ENCODE measurements at places on chromosomes 13 and 19. TPM values are rescaled to one million over a fixed set of nuclear protein-coding genes. Genes with fewer than 3 reads are reported as not detected.

- no peak overlapping the region for H3K27ac ChIP-seq
- H3K36me3 ChIP-seq: no peaks in the 10 kb centered on the region
- H3K27me3 ChIP-seq: no peaks in the 10 kb centered on the region
- peaks cover 4% of the 10 kb centered on the region for H3K4me1 ChIP-seq
- no peak overlapping the region for H3K4me3 ChIP-seq
Observed at GRCh38 chr19:1424192-1424955, 13.8 kb upstream of the RPS15 start.

DNA sequence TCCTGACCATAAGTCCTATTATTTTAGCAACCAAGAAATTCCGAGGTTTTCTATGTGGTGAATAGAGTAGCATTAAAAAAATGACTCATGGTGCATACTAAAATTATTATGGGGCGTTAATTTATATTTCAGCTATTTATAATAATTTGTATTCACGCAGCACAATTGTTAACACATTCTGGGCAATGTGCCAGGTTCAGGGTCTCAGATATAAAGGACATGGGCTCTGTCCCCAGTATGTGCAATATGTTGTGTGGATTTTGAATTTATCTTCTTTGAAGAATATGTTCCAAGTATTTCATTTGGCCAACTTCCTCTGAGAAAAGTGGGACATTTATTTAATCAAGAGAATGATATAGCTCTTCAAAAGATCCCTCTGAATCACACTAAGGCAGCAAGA lies 1434.7 kb upstream of the PRR20A start:
- H3K36me3 ChIP-seq: no peaks in the 10 kb centered on the region
- no peak overlapping the region for H3K4me3 ChIP-seq
- H3K27ac ChIP-seq: no peak overlapping the region
- H3K27me3 ChIP-seq: no peaks in the 10 kb centered on the region

Gene ZNF784
- total RNA-seq: 15.8 TPM

GRCh38 chr19:1232652-1233072 lies 5.1 kb downstream of the CBARP start:
- DNase-seq: peak; percentile 66
- peaks cover 10% of the 10 kb centered on the region for H3K36me3 ChIP-seq
- H3K27me3 ChIP-seq: no peaks in the 10 kb centered on the region
- no peak overlapping the region for H3K4me3 ChIP-seq

Gene PSG11
- not detected for total RNA-seq

DNA sequence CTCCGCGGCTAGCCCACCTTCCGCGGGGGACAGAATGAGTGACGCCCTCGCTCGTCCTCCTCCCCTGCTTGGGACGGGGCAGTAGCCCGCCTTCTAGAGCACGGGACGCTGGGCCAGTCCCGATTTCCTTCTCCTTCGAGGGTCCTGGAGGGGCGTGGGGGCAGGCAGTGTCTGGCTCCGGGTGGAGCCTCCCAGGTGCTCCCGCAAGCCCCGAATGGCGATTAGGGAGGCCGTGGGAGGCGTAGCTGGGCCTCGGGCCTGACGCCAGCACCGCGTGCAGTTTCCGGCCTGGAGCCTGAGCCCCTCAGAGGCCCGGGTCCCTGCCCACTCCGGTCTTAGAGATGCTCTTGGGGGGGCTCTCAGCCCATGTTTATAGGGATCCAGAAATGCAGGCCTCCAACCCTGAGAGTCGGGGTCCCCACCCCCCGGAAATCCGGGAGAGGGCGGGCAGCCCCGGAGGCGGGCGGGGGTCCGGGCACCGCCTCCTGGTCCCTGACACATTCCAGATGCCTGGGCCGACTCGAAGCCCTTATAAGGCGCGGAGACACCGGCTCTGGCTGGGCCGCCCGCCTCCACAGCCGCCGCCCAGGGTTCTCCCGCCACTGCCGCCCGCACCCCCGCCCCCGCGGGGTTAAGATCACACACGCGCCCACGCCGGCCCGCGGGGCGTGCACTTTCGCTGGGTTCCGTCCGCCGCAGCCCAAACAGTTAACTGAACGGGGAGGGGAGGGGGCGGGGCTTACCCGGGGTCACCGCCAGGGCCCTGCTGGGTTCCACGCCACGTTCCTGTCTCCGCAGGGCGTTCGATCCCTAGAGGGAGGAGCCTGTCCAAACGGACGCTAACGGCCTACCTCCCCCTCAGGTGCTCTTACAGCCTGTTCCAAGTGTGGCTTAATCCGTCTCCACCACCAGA lies 1.5 kb downstream of the MYADM start:
- no peaks in the 10 kb centered on the region for H3K27me3 ChIP-seq
- peaks cover 16% of the 10 kb centered on the region for H3K4me1 ChIP-seq
- peak; percentile 95 for DNase-seq
- H3K27ac ChIP-seq: peak overlapping the region; percentile 97
- peaks cover 39% of the 10 kb centered on the region for H3K36me3 ChIP-seq

GRCh38 chr13:112729408-112729807 lies 39.6 kb downstream of the ATP11A start:
- no peaks in the 10 kb centered on the region for H3K36me3 ChIP-seq
- H3K4me3 ChIP-seq: no peak overlapping the region
- no peaks in the 10 kb centered on the region for H3K27me3 ChIP-seq
- H3K4me1 ChIP-seq: peaks cover 16% of the 10 kb centered on the region
- peak; percentile 92 for DNase-seq
- peak overlapping the region; percentile 93 for H3K27ac ChIP-seq

DNA sequence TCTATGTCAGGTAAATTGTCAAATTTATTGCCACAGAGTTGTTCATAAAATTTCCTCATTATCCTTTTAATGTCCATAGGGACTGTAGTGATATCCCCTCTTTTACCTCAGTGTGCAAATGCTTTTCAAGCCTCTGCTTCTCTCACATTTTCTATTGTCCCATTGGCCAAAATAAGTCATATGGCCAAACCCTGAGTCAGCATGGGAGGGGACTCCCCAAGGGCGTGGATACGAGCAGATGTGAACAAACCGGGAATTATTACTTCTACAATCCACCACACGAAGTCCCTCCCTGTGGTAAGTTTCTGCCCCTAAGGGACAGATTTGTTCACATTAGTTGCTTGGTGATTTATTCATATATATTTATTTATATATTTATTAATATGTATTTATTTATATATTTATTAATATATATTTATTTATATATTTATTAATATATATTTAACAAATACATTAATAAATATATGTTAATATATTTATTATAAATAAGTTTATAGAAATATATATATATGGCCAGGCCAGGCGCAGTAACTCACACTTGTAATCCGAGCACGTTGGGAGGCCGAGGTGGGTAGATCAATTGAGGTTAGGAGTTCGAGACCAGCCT lies 20.1 kb upstream of the CAMSAP3 start:
- no peak overlapping the region for H3K27ac ChIP-seq
- DNase-seq: no peak
- no peak overlapping the region for H3K4me3 ChIP-seq
- no peaks in the 10 kb centered on the region for H3K36me3 ChIP-seq
- H3K4me1 ChIP-seq: no peaks in the 10 kb centered on the region
- no peaks in the 10 kb centered on the region for H3K27me3 ChIP-seq

Gene GJB2
- total RNA-seq: 0.19 TPM

Gene FBXL3
- 27.5 TPM for total RNA-seq

- H3K36me3 ChIP-seq: no peaks in the 10 kb centered on the region
- no peak overlapping the region for H3K27ac ChIP-seq
Observed at GRCh38 chr13:97944396-97945029, 9.0 kb upstream of the IPO5 start.

DNA sequence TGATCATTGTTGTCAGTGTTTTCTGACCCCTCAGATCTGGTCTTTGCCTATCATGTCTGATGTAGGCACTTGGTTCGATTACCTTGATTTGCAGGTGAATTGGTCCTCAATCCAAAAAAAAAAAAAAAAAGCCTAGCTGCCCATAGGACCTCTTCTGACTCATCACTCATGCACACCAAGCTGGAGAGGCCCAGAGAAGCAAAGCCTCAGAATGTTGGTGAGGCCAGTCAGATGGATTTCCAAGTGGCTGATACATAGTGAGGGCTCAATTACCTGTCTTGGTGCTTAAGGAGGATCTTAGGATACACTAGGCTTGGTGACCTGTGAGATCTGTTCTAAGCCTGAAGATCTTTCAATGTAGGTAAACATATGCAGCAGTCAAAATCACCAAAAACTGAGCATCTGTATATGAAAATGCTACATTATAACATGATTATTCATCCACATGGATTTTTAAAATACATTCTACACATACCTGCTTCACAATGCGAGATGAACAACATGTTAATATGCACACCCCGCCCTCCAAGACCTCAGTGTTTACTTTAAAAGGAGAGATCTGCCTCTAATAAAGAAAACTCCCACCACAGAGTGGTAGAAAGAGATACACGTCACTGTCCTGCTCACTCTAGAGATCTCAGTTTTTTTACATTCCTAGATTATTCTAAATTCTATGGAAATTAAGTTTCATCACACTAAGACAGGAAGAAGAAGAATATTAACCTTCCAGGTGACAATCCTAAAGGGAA lies 79.9 kb upstream of the RAP2A start:
- peaks cover 29% of the 10 kb centered on the region for H3K4me1 ChIP-seq
- H3K36me3 ChIP-seq: peaks cover 81% of the 10 kb centered on the region
- no peaks in the 10 kb centered on the region for H3K27me3 ChIP-seq
- DNase-seq: no peak
- H3K4me3 ChIP-seq: no peak overlapping the region
- H3K27ac ChIP-seq: no peak overlapping the region

Gene SAMD1
- total RNA-seq: 35.0 TPM

All from heart left ventricle (tissue), 16 donors.